ENCODE measurements at places on chromosomes 6 and 20.

DNA sequence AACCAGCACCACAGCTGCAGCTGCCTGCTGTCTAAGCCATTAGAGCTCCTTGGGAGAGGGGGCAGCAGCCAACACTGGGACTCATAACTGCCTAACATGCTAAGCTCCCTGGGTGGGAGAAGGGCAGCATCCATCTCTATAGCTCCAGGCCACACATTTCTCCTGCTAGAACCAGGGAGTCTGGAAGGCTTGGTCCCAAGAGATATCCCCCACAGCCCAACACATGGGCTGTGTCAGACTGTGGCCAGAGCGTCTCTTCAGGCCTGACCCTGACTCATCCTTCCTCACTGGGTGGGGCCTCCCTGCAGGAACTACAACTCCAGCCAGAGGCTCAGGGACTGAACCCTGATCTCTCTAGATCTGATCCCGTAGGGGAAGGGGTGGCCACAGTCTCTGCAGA is 411.1 kb downstream of the HDGFL1 start:
- no peak for DNase-seq

DNA sequence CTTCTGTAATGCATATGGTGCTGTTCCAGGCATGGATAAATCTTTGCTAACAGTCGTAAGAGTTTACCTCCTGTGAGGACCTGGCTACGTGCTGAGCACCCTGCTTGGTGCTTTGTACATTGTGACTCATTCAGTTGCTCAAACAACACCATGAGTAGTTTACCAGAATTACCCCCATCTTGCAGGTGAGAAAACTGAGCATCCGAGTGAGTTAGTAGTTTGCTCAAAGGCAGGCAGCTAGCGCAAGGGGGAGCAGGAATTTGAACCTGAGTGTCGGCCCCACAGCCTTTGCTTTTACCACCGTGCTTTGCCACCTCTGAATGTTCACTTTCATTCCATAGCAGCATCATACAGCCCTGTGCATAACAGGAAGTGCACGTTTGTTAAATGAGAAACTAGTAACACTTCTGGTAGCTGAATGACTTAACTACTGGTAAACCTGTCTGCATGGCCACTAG is 121.9 kb downstream of the MTHFD1L start:
- DNase-seq, result no peak

- no peak for DNase-seq
Observed at GRCh38 chr6:45272626-45273025, 55.5 kb upstream of the RUNX2 start.

GRCh38 chr6:17497535-17498095 is 102.5 kb upstream of the FAM8A1 start:
- DNase-seq, result no peak

- DNase-seq, result no peak
Observed at GRCh38 chr6:148944608-148945007, 197.8 kb downstream of the UST start.

GRCh38 chr6:145213614-145214013 is 521.7 kb downstream of the EPM2A start:
- DNase-seq, result no peak
